ENCODE measurements at places on chromosomes 2 and 18.

GRCh38 chr2:20065885-20066602 is 14.6 kb upstream of the LAPTM4A start:
- peak; percentile 12 for DNase-seq

DNA sequence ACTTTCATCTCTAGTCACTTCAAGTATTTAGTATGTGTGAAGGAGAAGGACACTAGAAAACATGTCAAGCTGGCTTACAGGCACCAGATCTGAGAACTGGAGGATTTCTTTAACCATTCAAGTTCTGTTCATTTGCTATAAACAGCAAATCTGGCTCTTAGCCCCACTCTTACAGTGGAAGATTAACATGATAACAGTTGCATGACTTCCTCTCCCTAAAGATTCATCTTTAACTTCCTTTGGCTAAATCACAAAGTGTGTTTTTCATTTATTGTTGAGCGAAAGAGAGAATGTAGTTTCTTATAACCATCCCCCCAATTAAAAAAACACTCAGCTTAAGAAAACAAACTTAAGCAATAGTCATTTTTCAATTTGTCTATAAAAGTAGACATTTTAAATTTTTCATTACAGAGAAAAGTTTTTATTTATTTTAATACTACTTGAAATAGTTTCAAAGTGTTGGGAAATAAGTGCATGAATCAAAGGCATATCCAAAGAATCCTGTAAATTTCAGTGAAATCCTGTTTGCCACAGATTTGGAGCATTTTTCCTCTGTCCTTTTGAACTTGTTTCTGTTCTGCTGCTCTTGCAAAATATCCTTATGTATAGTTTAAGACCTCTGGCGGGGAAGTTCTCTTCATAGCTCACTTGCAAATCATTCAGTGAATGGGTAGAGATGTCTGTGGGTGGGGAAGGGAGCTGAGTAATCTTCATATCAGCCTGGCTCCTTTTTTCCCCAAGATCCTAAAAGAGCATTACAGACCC is 241.0 kb upstream of the RBBP8 start:
- DNase-seq = no peak

DNA sequence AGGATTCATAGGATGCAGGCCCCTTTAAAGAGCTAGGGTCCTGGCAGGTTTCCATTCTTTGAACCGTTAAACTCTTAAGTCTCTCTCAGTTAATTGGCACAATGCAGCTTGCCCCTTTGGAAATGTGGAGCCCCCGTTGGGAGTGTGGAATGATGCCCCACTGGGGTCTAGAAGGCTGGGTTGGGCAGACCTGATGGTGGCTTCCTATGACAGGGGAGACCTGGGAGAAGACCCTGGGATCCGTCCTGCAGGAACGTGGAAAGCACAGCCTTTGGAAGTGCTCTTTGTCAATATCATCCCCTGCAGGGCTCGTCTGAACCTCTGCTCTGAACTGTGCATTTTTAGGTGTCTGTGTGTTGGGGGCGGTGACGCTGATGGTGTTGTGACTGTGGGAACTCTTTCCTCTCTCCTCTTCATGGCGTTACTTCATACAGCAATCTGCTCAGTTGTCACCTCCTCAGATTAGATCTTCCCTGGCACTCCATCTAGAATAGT is 190.6 kb downstream of the MYCN start:
- DNase-seq = no peak

DNA sequence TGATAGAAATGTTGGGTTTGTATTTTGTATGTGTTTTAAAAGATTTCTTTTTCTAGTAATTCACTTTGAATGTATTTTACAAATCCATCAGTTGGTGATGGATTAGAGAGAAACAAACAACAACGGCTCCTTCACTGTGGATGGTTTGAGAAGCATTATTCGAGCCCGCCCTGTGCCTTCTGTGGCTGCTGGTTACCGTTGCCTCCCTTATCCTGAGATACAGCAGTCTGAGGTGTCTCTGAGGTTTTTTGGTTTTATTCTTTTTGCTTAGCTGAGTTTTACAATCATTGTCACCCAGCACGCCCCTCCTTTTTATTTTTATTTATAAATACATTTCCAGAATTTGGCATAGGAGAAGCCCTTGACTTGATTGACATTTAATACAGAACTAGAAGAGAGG is 168.3 kb downstream of the BABAM2 start:
- no peak for DNase-seq

- DNase-seq = no peak
Observed at GRCh38 chr2:238113611-238114010, 13.5 kb downstream of the ESPNL start.

DNA sequence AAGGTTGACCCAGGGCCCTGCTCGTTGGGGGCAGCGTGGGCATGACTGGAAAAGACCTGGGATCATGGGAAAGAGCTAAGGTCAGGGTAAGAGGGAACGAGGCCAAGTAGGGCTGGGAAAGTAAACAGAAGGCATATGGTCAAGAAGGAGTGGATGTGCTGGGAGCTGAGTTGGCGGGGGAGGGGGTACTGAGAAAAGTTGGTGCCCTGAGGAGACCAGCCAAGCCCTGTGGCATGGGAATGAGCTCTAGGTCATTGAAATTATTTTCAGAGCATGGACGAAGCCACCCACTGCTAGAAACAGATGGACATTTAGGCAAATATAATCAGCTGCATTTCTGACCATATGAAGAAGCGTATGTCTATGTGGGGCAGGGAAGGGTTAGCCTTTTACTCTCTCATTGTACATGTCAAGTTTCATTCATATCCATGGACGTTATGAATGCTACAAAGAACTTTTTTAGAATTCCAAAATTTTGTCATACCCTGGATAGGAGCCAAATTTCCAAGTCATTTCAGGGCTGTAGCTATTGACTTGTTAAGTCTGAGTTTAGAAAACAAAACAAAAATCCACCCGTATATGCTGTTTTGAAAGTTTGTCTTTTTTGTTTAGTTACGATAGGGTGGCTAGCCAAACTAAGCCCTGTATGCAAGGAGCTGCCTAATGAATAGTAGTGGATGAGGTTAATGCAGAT is 19.1 kb downstream of the MAPRE2 start:
- DNase-seq = no peak

- DNase-seq = no peak
Observed at GRCh38 chr2:69200107-69200520, 186.9 kb downstream of the GFPT1 start.
